ENCODE measurements at places on chromosomes 16 and 17. TPM values are rescaled to one million over a fixed set of nuclear protein-coding genes. Genes with fewer than 3 reads are reported as not detected.

Gene CAVIN1
- polyA plus RNA-seq = 176 TPM

Gene CIBAR2
- polyA plus RNA-seq = 6.2 TPM

Gene OTOA
- 0.07 TPM for polyA plus RNA-seq

Gene CRYBA1
- polyA plus RNA-seq = not detected

Gene SEZ6
- 0.99 TPM for polyA plus RNA-seq

Gene ST6GALNAC2
- 2.1 TPM for polyA plus RNA-seq

Gene C16orf96
- 0.35 TPM for polyA plus RNA-seq

Gene ZG16
- 0.07 TPM for polyA plus RNA-seq

Gene MYH2
- polyA plus RNA-seq = not detected

Gene TBC1D3D
- 0.46 TPM for polyA plus RNA-seq

Gene MT1A
- polyA plus RNA-seq = not detected

Gene TP53TG3B
- not detected for polyA plus RNA-seq

DNA sequence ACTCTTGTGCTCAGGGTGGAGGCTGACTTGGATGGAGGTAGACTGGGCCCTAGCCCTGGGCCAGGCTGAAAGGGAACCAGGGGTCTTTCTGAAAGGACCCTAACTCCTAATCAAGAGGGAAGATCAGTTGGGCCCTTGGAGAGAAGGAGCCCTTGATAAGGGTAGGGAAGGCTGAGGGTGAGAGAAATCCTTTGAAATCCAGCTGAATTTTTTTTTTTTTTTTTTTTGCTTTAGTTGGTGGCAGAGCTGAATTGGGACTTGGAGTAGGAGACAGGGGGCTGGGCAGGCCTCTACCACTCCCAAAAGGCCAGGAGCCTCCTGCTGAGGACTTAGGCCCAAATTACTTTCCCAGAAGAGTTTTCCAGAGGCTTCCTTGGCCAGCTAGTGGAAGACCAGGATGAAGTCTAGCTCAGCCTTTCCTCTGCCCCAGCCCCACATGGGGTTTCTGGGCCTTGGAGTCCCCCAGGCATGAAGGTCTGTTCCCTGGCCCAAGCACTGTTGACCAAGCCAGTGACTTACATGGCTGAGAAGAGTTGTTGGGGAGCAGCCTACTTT lies 643 bp upstream of the HOXB3 start:
- DNase-seq = no peak

DNA sequence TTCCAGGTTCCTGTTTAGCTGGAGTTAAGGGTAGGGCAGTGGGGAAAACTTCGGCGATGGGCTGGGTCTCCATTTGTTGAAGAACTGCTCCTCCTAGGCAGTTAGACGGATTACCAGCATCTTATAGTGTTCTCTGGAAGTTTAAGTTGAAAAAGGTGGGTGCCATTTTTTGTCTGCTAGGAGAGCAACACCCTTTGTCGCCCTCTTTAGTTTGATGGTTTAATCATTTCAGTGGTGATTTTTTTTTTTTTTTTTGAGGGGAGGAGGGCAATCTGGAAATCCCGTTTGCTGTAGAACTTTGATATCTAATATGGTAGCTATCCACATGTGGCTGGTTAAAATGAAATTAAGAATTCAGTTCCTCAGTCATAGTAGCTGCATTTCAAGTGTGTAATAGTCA lies 4.1 kb downstream of the UBFD1 start:
- no peak for DNase-seq

DNA sequence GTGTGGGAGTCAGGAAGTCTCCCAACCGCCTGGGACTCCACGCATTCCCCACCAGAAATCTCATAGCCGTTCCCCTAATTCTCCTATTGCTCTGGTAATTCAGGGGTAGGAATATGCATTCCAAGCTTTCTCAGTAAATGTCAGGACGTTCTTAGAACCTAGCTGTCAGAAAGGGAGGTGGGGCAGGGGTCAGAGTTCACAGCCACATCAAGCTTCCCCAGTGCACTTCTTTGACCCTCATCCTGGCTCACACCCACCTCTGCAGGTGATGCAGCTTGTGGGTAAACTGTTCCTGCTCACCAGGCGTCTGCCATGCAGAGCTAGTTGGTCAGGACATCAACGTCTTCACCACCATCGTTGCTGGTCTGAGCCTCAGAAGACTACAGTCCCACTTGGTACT lies 14.0 kb upstream of the IL27 start:
- no peak for DNase-seq

GRCh38 chr16:65388592-65388991 lies 266.7 kb upstream of the CDH11 start:
- no peak for DNase-seq

- DNase-seq = peak; percentile 85
These were observed 2.7 kb upstream of the HES7 start for GRCh38 chr17:8126491-8127066.

- no peak for DNase-seq
These were observed 4.3 kb upstream of the ZDHHC7 start for GRCh38 chr16:85015481-85016187.

- DNase-seq = peak; percentile 28
These were observed 22.5 kb upstream of the CMTR2 start for GRCh38 chr16:71311553-71312158.

DNA sequence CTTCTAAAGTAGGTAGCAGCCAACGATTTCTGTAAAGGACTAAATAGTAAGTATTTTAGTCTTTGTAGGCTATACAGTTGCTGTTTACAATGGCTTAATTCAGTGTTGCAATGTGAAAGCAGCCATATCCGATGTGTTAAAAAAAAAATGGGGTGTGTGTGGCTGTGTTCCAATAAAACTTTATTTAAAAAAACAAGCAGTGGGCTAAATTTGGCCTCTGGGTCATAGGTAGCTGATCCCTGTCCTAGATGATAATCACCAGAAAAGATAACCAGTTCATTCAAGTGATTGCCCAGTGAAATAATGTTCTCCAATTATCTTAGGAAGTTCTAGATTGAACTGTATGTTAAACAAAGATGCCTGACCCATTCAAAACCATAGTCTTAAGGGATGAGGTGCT lies 124.3 kb downstream of the MAP2K6 start:
- DNase-seq = no peak

GRCh38 chr17:16378636-16379282 lies 2.1 kb upstream of the UBB start:
- peak; percentile 61 for DNase-seq

GRCh38 chr17:12536472-12536871 lies 129.2 kb upstream of the MYOCD start:
- no peak for DNase-seq

GRCh38 chr16:80477838-80478237 lies 63.0 kb upstream of the DYNLRB2 start:
- no peak for DNase-seq

DNA sequence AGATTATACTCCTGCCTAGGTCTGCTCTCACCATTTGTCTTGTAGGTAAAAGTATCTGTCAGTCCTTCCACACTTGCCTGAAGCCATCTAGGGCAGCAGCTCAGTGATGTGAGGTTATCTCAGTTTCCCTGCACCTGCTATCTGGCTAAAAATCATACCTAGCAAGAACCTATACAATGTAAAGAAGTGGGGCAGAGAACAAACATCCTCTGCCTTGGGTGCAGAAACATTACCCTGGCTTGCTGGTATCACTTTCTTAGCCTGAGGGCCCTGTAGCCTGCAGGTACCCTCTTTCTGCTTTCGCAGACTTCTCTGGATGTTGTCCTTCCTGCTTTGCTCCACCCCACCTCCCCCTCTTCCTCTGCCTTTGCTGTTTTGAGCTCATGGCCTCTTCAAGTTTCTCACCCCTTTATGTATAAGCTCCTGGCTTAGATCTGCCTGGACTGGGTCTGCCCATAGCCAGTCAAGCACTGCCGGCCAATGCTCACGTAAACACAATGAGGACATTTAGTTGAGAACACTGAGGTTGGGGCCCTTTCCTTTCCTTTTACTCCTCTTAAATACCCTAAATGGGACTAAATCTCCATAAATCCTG lies 8.7 kb upstream of the SDK2 start:
- no peak for DNase-seq

DNA sequence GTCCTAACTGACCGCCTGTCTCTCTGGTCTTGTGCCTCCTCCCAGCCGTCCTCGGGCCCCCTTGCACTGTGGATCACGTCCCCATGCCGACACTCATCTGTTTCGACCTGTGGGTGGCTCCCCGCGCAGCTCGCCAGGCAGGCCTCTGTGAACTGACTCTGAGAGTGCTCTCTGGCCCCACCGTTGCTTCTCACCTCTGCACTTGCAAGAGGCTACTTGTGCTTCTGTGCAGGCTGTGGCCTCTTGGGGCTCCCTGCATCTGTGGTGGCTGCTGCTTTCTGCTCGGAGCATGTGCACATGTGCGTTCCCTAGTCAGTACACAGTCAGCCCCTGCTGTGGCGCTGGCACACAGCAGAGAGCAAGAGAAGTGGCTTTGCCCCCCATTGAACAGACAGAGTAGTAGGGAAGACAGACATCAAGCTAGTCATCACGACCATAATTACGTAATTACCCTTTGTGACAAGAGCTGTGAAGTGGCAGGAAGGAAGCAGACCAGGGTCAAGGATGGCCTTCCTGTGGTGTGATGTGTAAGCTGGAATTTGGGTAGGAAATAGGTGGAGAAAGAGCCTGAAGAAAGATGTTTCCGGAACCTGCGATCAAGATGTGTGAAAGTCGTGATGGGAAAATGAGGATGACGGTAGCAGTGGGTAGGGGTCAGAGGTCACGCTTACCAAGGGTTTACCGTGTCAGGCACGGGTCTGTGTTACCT lies 256.0 kb upstream of the CACNG5 start:
- DNase-seq = no peak

- DNase-seq = no peak
These were observed 4.4 kb downstream of the FMNL1 start for GRCh38 chr17:45225964-45226530.

DNA sequence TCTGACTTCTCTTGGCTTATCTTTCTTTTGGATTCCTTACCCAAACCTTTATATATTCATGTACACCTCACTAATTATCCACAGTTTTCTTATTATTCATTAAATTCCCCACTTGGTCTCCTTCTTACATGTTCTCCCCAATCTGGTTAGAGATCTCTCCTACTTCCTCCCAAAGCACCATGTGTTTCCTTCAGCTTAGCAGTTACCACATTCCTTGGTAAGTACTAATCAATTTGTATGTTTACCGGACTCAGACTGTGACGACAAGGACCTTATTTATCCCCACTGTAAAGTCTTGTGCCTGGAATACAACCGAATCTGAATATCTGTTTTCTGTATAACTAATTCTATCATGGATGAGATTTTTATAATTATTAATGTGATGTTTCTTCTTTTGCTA lies 389.5 kb downstream of the KCNJ2 start:
- no peak for DNase-seq

DNA sequence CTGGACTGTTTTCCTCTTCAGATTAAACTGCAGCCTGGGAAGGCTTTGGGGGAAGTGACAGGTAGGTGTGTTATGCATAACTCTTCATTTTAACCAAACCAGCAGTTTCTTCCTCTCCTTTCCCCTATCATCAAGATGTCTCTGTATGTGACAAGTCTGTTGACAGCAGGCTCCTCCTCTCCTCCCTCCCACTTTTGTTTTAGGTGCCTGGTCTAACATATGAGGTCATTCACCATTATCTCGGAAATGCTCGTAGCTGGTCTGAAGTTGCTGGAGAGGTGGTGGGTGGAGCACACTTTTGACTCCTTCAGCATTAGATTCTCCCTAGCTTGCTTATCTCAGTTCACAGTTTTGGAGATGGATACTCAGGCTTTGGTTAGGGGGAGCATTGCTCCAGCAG lies 571.0 kb upstream of the EEF2KMT start:
- no peak for DNase-seq

- no peak for DNase-seq
These were observed 65.3 kb upstream of the CNEP1R1 start for GRCh38 chr16:49959552-49960277.

DNA sequence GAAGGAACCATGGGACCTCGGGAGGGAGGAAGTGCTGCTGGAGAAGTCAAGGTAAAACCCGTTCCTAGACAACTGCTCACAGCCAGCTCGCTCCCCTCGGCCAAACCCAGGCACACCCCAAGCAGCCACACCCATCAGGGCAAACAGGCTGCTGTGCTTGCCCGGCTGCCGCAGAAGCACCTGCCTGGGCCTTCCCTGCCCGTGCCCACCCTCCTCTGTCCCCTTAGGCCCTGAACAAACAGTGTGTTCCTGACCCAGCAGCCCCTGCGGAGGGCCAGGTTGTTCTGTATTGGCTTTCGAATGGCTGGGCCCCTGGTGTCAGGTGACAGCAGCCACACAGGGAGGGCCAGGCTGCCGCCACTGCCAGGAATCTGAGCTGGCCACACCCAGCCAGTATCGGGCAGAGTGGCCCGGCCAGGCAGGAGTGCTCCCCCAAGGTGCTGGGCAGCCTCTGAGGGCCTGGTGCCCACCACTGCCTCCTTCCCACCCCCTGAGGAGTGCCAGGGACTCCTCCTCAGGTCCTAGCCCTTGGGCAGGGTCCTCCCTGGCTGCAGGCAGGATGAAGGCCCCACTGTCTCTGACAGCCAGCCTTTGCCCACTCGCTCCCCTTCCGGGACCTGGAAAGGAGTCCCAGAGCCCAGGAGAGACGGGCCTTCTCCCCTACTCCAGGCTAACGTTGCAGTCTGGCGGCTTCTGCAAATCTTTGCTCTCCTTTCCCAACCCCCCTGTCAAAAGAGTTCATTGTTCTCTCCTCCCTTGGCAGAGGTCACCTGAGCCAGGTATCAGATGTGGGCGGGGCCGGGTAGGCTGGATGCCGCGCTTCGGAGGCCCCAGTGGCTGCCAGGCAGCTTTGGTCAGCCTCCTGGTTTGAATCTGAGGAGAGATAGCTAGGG lies 24.0 kb downstream of the LLGL2 start:
- peak; percentile 91 for DNase-seq

- no peak for DNase-seq
These were observed 3.7 kb downstream of the TMEM101 start for GRCh38 chr17:44010966-44011647.

- no peak for DNase-seq
These were observed 10.2 kb upstream of the GGA2 start for GRCh38 chr16:23520500-23520899.

DNA sequence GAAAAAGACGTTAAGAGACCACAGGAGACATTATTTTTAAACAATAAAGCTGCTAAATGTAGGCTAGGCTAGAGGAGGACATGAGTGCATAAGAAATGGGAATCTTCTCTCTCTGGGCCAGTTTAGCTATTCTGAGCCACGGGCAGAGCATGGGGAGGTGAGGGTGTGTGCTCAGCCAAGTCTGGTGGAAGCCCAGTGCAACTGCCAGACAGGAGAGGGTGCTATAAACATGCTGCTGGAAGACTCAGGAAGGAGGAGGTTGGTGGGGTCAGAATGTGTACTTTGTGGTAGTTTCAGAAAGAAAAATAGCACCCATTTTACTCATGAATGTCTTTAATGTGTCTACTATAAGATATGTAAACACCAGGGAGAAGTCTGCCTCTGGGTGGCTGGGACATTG lies 5.9 kb upstream of the SDK2 start:
- DNase-seq = no peak

DNA sequence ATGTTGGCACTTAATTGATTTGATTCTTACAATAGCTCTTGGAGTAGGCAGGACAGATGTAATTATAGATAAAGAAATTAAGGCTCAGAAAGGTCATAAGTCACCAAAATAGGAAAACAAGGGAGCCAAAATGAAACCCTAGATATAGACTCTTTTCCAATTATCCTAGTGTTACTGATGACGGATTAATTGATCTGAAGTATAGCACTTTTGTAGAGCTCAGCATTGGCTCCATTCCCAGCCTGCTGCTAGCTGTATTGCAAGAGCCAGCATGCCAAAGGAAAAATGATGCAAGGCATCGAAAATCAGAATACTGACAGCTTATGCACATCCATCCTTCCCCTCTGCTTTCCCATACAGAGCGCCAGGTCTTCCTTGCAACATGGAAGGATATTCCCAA lies 21.6 kb upstream of the RASL10B start:
- no peak for DNase-seq

GRCh38 chr16:8283195-8283594 lies 307.1 kb downstream of the TMEM114 start:
- no peak for DNase-seq

Data from left lung (tissue), 14 donors.